ENCODE measurements at places on chromosomes 11 and 22.

GRCh38 chr11:84922212-84922805, 704.8 kb downstream of the DLG2 start:
- no peak for DNase-seq

DNA sequence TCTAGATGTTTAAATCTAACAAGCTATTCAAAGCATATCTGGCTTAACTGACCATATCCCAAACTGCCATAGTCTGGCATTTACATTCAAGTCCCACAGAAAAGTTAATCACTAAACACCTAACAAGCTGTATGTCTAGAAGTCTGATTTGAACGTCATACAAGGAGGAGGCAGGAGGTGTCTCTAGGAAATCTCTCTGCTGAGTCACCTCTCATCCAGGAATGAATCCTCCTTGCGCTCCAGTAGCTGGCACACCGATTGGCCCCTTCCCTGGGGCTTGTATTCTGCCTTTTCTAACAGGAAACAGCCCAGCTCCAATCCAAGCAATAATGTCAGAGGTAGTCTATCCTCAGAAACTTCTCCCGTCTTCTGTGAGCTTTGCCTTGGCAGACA, 31.8 kb downstream of the FEZ1 start:
- peak; percentile 32 for DNase-seq

DNA sequence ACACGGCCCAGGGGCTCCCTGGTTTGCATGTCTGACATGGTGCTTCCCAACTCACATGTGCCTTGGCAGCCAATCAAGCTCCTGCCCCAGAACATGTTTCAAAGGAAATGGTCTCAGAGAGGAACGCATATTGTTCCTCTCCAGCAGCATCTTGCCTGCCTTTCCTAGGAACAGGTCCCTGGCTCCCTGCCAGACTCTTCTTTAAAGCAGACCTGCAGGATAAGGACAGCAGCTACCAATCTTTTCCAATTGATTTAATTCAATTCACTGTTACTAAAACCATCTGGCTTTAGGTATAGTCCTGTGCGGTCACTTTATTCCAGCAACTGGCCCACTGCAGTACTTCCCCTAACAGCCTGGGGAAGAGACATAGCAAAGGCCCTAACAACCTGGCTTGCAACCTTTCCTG, 79.9 kb downstream of the AMBRA1 start:
- peak; percentile 61 for DNase-seq

DNA sequence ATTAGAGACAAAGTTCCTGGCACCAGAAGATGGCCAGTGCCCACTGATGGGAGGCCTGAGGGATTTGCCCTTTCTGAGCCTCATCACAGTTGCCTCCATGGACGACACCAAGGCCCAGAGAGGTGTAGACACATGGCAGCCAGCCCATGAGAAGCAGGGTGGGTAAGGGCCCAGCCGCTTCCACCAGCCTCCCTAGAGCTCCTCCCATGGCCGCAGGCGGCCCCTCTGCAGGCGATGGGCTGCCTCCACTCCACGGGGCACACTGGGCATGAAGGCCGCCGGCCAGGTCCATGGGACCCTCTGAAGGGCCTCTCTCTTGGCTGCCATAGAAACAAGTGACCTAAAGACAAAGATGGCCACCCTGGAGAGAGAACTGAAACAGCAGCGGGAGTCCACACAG, 14.5 kb downstream of the CCDC157 start:
- no peak for DNase-seq

DNA sequence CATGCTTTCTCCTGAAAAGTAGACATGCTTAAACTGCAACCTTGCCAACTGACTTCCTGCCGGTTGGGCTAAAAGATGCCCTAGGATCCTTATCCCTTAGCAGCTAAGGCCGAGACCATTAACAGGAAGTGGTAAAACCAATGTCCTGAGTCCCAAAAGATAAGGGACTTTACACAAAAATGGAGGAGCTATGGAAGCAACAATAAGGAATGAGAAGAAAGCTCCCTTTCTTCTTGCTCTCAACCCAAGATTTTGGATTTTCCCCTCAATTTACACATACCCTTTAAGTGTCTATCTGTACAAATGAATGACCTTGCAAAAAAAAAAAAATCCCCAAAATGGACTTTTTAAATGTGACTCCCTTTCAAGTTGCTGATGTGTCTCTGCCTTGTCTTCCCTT, 11.1 kb downstream of the MRPL17 start:
- no peak for DNase-seq

DNA sequence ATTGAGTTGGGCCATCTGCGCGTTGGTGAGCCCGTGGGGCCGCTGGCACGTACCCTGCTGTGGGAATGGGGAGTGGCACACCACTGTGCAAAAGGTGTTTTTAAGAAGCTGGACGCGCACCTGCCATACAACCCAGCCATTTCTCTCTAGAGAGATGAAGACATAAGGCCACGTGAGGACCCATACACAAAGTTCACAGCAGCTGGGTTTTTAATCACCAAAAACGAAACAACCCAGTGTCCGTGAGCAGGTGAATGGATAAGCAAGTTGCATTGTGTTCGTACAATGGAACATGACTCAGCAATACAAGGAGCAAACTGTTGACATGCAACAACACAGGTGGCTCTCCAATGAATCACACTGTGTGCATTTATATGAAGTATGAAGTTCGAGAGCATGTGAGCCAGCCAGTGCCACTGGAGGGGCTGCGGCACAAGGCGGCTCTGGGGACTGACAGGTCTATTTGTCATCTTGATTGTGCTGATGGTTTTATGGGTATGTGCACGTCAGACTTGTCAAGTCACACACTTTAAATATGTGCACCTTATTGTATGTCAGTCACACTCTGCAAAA, 30.6 kb upstream of the PANX2 start:
- no peak for DNase-seq

DNA sequence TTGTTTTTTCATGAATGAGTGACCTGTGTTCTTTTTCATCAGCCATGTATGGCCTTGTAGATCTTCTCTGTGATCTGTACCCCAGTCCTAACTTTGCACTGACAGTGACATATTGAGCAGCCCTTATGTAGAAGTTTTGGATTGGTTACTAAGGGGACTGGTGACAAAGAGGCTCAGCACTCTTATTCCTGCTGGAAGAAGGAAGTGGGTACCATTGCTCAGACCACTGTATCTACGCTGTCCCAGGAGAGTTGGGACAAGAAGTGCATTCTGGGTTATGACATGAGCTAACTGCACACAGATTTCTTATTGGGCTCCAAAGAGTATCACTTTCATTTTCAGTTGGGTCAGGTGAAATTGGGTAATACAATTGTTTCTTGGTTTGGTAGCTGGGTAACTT, 107.8 kb upstream of the RASSF10 start:
- no peak for DNase-seq

DNA sequence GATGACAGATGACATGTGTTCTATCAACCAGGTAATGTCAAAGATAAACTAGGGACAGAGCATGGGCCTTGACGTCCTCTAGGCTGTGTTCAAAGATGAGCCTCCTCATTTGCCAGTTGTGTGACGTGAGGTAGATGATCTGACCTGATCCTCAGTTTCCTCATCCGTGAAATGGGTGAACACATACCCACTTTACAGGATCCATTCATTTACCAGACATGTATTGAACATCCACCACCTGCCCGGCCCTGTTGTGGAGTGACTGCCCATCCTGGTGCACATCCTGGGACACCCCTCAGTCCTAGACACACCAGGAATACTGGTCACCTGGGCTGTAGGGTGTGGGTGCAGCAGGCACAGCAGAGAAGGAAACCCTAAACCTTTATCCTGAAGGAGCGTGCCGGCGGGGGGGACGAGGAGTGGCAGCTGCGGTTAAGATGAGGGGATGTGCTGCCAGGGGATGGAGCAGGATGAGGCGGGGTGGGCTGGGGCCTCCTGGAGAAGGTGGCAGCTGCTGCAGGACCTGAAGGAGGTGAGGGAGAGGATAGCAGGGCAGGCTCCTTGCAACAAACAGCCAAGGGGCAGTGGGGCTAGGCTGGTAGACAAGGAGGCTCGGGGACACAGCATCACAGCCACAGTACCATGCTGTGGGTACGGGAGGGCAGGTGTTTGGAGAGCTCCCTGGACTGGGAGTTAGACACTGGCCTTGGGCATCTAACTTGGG, 8.4 kb downstream of the CLDN5 start:
- DNase-seq: no peak

DNA sequence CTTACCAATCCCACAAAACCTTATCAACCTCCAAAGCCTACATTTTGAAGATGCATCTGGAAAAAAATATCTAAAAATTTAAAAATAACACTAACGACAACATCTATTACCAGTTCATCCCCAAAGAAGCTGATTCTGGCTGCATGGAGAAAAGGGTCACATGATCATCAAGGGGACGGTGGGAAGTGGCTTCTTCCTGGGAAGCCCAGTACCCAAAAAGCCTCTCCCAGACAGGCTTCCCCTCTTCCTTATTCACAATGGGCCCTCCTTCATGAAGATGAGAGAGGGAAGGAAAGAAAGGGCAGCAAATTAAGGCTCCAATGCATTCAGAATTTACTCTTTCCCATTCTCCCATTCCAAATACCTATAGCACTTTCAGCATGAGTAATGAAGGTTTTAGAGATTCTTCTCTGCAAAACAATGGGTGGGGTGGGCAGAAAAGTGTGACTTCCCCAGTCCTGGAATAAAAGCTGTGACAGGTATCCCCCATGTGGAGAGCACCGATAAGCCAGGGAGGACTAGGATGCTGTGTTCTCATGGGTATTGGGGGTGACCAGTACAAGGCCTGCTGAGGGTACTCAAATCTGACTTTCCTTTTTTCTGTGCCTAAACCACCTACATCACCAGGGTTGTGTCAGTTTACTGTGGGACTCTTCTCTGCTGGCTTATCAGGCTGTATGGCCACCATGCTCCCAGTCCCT, 88.2 kb downstream of the SIK3 start:
- DNase-seq: no peak

GRCh38 chr22:22026157-22026831, 43.7 kb upstream of the TOP3B start:
- DNase-seq: no peak
